Pancreas (tissue), 10 donors: ENCODE measurements at places on chromosomes 16 and 17.

- no peak for DNase-seq
These were observed 9.2 kb upstream of the MEAK7 start for GRCh38 chr16:84513666-84514065.

DNA sequence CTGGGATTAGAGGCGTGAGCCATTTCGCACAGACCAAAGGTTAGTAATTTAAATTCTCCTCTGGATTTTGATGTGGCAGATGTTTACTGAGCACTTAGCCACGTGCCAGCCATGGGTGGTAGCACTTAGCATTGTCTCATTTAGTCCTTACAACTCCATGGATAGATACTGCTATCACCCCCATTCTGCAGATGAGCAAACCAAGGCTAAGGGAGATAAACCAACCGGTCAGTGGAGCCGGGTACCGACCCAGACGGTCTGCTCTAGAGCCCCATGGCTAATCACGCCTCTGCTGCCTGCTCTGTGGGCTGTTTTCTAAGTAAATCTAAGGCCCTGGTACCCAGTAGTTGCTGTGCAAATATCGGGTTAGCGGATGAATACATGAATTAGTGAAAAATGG, 12.6 kb upstream of the ADGRG1 start:
- no peak for DNase-seq

DNA sequence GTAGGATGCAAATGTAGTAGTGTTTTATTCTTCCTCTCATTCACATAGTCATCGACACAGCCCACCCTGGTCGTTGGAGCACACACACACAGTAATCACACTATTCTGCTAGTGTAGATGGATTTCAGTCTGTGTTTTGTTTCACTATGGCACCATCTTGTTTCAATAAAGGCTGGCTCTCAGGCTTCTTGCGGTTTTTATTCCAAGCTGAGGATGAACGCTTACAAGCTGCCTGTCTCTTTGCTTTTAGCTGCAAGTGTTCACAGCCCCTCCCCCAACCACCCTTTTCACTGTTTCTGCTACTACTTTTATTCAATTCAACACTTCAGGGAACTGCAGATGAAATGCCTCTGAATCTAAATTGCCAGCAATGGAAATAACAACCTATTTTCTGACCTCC, 140.9 kb upstream of the PMFBP1 start:
- no peak for DNase-seq

GRCh38 chr16:2469399-2470233, 1.5 kb upstream of the NTN3 start:
- no peak for DNase-seq

DNA sequence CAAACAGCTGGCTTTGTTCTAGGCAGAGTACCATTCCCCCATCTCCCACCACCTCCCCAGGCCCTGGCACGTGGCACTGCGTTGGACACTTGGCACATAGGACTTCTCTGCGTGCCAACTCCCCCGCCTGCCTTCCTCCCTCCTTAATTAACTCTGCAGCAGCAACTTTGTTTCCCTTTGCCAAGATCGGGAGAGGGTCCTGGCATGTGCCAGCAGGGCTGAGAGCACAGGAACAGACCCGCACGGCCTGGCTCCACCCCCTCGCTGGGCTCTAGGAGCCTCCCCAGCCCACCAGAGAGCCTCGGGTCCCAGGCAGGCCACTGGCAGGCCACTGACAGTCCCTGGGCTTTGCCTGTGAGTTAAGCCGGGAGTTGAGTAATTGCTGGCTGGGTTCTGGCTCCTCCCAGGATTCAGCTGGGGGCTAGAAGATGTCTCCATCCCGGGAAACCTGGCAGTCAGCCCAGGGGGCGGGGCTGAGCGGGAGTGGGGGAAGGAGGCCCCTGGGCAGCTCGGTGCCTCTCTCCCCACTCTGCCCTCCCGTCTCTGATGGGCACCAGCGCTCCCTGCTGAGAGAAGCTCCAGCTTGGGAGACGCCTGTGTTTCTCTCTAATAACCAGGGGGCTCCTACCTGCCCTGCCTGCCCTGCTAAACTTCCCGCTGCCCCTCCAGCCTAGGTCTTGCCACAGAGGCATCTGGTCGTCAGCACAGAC, 224.0 kb upstream of the TNRC6C start:
- DNase-seq, result peak; percentile 30

DNA sequence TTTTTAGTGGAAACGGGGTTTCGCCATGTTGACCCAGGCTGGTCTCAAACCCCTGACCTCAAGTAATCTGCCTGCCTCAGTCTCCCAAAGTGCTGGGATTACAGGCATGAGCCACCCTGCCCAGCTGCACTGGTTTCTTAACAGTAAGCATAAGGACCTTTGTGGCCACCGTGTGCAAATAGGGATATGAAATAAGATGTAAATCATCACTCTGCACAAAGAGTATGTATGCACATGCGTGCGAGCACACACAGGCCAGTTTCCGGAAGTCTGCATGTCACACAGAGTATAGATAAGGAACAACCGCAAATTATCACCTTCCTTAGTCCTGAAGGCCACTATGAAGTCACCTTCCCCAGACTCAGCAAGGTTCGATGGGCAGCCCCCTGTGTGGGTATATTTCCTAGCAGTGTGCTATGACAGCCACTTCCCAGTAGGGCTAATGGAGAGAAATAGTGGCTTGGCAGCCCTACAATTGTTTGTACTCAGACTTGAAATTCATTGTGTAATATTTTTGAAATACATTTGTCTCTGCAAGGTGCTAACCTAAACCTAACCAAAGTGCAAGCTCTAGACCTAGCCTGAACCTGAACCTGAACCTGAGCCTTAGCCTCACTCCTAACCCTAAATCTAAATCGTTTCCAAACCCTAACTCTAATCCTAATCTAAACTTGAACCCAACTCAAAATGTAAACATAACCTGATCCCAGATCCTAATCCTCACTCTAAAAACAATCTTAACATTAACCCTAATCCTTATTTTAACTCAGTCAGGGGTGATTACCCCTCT, 48.4 kb upstream of the SKAP1 start:
- no peak for DNase-seq

DNA sequence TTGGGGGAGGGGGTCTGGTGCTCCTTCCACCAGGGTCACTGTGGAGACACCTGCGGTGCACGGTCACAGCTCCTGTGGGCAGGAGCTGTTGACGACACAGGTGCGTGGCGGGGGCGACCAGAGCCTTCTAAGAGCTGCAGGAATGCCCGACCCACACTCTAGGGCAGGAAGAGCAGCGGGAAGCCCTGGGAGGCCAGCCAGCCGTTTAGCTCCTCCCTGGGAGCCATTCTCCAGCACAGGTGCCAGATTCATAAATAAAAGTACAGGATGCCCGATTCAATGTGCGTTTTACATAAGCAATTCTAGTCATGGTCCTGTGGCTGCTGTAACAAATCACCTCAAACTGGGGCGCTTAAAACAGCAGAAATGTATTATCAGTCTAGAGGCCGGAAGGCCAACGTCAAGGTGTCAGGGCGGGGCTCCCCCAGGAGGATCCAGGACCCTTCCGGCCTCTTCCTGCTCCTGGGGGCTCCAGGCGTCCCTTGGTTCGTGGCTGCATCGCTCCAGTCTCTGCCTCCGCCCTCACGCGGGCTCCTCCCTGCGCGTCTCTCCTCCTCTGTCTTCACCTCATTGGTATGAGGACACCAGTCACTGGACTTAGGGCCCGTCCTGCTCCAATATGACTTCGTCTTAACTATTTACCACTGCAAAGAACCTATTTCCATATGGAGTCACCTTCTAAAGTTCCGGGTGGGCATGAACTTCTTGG, 155.4 kb downstream of the FOXL1 start:
- DNase-seq, result no peak

DNA sequence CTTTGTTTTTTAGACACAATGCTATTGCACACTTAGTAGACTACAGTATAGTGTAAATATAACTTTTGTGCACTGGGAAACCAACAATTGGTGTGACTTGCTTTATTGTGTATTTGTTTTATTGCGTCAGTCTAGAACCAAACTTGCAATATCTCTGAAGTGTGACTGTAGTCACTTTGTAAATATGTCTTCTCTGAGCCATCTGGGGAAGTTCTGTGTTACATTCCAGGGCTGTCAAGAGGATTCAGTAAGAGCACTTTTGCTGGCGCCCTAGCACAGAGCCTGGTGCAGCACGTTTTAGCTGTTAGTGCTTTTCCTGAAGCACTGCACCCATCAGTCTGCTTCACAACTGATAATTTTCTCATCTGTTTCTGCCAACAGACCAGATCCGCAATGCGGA, 73.2 kb downstream of the NT5M start:
- no peak for DNase-seq

DNA sequence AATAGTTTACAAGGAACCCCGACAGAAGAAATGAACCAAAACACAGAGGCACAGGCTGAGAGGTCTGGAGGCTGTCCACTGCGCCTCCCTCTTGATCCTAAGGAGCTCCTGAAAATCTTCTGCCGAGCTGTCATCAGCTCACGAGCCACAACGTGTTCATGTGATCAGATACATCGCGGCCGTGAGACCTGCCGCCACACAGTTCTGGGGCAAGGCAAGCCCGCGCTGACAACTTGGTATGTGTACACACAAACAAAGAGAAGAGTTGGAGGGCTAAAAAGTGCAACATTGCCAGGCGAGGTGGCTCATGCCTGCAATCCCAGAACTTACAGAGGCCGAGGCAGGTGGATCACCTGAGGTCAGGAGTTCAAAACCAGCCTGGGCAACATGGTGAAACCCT, 7.6 kb downstream of the EXOC7 start:
- no peak for DNase-seq

DNA sequence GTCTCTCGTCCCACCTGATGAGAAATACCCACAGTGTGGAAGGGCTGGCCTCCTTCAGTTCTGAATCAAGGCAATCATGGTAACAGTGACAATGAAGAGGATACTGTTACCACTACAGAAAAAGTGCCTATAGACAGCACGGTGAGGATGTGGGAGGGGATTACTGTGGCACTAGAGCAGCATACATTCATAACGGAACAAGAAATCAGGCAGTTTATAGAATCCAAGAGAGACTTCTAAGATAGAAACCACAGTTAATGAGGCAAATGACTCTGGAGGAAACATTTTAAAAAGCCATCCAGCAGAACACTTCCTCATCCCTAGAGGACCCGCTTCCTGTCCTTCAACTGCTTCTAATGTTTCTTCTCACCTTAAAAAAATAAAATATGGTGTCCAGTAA, 2.7 kb downstream of the RUSF1 start:
- DNase-seq, result no peak

DNA sequence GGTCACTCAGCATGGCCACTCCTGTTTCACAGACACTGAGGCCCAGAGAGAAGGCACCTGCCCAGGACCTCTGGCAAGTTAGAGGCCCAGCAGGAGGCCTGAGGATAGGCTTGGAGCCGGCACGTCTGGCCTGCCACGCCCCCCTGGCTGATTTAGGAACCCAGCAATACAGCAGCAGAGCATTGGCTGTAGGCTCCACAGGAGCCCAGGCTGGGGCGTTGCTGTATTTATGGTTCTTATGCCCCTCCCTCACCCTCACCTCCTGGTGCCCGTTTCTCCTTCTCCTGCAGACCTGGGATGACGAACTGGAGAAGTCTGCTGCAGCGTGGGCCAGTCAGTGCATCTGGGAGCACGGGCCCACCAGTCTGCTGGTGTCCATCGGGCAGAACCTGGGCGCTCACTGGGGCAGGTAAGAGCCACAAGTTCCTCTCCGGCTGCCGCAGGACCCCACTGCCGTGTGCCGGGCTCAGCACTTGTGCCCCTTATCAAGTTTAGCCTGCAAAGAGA, 25.8 kb downstream of the CRISPLD2 start:
- DNase-seq, result no peak

- peak; percentile 95 for DNase-seq
These were observed at the start of gene USP22 for GRCh38 chr17:21042458-21043295. Gene USP22 (minus strand): TSS chr17:21043011. CDS start chr17:21042835, 176 bp downstream.

GRCh38 chr16:30096862-30097563, 1.0 kb upstream of the YPEL3 start:
- no peak for DNase-seq

DNA sequence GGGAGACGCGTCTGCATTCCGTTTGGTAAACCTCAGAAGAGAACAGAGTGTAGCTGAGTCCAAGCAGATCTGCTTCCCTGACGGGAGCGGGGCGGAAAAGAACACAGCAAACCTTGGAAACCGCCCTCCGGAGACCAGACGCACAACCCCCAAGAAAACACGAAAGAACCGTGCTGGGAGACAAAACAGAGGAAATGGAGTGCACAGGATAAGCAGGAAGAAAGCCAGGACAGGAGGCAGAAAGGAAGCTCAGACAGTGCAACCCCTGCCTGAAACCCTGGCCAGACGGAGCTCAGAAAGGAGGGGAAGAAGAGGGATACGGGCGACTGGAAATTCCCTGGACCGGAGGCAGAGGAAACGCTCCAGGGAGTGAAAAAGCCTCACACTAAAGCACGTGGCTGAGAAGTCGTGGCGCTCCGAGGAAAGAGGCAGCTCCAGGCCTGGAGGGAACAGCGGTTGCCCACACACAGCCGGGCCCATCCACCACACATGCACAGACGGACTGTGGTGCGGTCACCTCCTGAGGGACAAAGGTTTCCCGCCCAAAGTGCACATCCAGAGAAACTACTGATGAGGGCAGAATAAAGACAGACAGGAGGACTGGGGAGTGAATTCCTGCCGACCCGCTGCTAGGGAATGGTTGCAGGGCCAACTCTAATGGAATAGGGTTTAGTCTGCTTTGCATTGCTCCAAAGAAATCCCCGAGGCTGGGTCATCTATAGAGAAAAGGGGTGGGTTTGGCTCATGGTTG, 10.2 kb downstream of the DPEP1 start:
- DNase-seq, result no peak
